Activated CD4-positive, alpha-beta T cell treated with anti-CD3 and anti-CD28 coated beads, Interleukin-2, amount 50 U/mL, for 24 hours (primary cell): ENCODE measurements at places on chromosomes 5 and 9.

DNA sequence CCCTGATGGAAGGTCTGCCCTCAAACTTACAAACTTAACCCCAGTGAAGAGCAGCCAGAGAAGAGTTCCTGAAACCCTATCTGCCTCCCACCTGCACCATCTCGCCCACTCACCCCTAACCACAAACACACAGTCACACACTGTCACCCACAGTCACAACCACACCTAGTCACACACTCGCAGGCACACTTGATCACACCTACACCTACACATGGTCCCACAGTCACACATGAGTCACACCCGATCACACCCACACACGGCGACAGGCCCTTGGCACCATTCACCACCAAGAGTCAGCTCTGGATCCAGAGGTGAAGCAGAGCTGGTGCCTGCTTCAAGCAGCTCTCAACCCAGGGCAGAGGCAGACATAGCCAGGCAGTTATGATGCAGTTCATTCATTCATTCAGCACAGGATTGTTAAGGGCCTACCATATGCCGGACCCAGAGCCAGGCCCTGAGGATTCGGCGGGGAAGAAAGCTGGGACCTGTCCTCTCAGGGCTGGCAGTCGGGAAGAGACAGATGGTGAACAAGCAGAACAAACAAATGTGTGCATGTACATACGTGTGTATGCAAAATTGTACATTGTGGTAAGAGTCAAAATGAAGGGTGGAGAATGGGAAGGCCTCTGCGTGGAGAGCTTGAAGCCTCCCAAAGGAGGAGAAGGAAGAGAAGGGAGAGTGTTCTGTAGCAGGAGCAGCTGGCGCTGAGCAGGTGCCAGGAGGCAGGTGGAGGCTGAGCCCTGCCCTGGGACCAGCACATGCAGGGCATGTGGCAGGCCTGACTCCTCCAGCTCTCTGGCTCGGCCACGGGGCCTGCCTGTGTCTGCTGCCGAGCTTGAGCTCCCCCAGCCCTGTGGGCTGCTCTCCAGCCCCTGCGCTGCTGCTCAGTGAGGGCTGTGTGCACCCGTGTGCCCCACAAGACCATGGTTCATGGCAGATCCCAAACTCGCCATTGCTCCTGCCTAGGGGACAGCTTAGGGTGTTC is 6.4 kb downstream of the TSPAN17 start:
- peak; percentile 68 for DNase-seq

- no peak for DNase-seq
Observed at GRCh38 chr5:137665678-137666460, 70.0 kb downstream of the KLHL3 start.

DNA sequence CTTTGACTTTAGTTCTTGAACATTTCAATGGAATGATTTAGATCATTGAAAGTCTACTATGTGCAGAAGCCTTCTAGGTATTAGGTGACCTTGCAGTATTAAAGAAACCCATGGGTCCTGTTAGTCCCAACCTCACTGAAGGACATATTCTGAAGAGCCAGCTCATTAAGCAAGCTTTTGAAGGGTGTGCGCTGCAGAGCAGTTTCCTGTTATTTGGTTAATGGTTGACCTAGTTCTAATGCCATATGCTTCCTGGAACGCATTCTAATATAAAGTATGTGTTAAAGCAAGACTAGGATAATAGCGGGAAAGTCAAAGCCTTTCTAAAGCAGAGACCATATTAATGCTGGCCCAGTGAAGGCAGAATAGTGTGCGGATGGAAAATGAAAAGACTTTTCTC is 20.1 kb downstream of the ZNF462 start:
- DNase-seq: no peak

DNA sequence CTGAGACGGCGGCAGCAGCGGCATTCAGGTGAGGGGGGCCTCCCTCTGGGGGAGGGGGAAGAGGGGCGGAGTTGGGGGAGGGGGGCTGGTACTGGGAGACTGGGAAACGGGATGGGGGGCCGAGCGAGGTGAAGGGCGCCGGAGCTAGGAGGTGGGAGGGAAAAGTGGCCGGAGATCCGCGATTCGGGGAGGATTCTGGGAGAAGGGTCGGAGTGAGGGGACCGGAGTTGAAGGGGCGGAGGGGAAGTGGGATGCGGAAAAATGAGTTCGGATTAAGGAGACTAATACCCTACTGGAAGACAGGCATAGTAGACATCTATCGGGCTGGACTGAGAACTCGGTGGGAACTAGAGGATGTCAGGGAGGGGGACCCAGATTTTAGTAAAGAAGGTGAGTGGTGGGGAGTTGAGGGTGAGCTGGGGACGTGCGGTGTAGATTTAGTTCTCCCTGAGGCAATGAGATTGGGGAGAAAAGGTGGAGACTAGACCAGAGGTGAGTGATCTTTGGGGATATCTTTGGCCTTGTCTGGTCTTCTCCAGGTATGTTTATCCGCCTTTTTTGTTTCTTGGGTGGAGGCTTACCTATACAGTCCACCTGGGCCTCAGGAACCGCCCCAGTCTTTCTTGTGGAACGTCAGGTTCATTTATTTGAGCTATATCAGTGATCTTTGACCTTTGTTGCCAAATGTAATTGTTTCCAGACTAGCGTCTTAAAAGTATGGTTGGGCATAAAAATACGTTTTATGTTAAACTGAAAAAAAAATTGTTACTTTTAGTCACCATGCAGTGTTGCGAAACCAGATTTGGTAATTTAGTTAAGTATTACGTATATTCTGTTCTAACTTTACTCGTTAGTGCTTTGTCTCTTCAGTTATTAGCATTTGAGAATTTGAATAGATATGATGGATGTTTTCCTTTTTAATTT is 632 bp downstream of the UBAP1 start:
- no peak for DNase-seq

GRCh38 chr5:73859696-73860095 is 233.7 kb downstream of the ARHGEF28 start:
- no peak for DNase-seq

GRCh38 chr5:91474201-91474600 is 91.1 kb upstream of the ARRDC3 start:
- DNase-seq: no peak

DNA sequence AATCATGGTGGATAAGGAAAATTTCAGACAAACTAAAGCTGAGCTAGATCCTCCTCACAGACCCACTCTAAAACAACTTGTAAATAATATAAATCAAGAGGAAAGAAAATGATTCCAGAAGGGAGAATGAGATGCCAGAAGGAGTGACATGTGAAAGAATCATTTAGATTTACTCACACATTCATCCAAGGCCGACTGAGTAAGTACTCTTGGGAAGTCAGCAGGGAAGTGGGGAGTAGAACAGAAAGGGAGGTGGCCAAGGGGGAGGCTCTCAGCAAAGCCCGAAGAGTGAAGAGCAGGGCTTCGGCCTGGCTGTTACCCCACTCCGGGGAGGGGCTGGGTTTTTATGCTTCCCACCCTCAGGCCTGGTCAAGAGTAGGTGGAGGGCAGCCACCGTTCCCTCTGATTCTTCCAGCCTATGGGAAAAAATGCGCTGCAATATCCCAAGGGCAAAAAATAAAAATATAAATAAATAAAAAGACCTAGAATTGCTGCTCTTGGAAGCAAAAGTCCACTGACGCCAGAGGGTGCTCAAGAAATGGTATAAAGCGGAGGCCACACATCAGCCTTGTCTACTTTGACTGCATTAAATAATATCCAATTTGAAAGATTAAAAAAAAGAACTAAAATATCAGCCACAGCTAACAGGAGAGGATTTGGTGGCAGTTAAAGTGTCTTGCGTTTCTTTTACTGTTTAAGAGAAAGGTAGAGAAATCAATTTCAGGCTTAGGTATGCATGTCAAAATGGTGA is 110.2 kb upstream of the COL5A1 start:
- DNase-seq: no peak

DNA sequence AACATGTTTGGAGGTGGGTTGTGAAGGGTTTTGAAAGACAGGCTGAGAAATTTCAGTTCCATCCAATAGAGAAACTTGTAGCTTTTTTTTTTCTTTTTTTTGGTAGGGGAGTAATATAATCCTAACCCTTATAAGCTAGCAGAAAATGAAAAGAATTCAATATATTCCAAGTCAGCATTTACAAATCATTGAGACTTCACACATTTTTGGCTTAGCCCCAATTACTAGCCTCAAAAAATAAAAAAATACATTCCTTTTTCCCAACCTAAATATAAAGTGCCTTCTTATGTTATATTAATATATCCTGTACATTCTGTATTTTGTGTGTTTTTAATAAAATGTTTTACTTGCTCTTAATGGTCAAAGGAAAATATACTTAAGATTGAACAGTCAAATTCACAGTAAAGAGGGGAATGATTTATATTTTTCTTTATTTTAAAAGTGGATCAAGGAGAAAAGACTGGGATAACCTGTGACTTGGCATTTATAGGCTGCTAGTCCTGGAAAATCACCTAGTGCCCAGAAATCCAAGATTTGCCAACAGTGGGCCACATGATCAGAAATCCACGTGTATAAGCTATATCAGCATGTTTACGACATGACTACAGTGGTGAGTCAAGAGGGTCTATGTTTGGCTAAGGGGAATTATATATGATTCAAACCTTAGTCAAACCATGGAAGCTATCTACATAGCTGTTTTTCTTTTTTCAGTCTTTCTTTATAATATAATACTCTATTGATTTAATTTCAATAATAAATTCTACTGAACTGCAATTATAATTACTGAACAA is 14.5 kb downstream of the HACD4 start:
- no peak for DNase-seq

DNA sequence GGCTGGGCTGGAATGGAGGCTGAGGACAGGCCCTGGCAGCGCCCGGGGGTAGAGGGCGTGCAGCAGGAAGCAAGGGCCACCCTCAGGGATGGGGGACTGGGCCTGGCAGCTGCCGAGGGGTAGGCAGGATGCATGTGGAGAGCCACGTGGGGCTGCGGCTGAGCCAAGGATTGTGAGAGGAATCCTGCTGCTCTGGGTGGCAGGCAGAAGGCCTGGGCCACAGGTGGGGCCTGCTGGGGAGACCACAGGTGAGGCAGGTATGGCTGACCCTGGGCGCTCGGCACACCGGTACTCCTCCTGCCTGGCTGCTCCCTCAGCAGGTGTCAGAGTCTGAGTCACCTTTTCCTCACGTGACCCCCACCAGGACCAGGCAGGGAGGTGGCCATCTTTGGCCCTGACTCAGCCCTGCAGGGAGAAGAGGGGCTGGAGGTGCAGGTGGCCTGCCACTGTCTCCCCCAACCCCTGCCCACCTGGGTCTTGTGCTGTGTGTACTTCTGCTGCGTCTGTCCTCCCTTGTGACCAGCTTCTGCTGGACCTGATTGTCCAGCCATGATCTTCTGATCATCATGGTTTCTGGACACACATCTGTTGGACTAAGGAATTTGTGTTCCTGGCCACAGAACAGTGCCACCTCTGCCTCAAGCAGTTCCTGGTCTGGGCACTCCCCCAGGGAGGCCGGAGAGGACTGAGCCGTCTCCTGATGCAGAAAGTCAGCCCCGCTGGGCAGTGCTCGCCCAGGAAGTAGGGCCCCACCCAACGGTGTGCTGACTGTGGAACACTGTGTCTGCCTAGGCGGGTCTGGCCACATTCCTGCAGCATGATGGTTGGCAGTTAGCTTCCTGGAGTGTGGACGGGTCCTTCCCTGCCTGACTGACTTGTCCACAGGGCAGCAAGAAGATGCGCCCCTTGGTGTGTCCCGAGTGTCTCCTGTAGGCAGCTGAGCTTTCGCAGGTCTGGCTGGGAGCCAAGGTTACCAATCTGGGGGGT is 6.4 kb downstream of the ARRDC1 start:
- DNase-seq: no peak
